ENCODE measurements at places on chromosomes 2 and 18.

DNA sequence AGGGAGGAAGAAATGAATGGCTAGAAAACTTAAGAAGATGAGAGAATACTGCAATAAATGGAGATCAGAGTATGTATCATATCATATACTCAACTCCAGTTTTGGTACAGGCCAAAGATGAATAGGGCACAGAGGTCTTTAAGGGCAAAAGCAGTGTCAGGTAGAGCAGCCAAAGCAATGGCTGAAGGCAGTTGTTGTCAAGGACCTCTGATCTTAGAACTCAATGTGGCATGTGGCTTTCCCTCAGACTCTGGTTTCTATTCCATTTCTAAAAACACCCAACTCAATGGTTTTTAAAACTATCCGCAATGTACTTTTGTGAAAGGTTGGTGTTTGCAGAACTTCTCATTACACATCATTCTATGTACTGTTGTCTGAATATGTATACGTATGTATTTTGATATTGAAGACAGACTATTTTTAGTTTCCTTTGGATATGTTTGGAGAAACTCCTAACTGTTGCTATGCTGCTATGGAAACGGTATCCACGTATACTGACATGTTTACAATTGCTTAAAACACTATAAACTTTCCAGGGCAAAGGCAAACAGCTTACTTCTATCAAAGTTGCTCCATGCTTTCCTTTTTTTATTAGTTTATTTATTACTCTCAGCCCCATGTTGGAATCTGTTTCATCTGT lies 58.1 kb upstream of the PELI1 start:
- no peak for DNase-seq

DNA sequence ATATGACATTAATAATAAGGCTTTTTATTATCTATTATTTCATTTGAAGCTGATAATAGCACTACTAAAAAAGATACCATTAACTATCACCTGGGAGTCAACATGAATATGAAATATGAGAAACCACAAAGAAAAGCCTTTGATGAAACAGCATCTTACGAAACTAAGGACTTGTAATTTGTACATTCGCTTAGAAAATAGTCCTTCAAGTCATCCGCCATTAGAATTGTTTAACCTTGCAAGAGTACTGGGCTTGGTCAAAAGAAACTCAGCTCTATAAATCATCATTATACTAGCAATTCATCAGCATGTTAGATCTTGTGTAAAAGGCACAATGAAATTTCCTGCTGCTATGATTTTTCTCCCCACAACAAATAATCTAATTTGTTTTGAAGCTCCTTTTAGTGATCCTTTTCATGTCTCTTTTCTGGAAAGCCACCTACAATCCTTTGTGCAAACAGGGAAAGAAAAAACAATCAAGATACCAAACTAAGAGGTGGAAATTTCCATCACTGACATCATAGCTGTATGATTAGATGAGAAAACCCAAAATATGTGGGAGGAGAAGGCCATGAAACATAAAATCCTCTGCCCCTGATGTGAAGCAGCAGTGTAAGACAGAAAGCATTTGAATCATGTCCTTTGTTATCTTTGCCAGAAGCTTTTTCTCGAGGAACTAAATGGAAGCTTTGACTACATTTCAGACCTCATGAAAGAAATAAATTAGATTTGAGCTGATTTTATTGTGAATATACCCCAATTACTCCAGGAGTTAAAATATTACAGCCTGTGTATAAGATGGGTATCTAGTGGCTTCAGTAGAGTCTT lies 31.2 kb downstream of the SCN9A start:
- DNase-seq: no peak

DNA sequence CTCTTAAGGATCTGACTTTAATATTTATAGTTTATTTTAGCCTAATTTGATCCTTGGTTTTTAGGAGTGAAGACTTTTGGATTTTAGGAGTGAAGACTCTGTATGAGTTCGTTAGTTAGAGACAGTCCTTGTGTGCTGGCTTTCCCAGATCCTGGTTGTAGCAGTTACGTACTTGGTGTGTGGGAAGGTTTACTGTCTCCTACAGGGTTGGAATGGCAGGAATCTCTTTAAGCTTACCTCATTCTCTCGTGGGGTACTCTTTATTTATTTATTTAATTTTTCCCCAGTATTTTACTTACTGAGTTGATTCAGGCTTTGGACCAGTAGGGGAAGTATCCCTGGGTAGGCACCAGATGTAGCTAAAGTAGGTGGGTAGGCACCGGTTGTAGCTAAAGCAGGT lies 1.8 kb upstream of the CXCR2 start:
- DNase-seq: no peak

DNA sequence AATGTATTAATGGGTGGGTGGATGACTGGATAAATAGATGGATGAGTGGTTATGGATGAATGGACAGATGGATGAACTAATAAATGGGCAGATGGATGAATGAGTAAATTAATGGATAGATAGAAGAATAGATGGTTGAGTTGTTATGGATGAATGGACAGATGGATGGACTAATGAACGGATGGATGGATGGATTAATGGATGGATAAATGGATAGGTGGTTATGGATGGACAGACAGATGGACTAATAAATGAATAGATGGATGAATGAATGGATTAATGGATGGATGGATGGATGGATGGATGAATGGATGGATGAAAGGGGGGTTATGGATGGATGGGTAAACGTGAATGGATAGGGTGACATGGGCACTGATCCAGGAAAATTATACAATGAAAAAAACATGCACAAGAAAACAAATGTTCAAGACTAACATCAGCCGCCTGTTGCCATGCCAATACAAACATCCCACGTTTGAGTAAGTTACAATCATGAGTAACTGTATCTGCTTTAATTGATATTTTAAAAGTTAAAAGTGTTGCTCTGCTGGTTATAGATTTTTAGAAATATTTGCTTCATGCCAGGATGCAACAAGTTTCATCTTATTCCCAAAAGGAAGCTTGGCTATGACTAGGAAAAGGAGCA lies 20.8 kb downstream of the PXDN start:
- DNase-seq: no peak

- DNase-seq: no peak
Observed at GRCh38 chr18:3998698-3999333, 456.3 kb downstream of the DLGAP1 start.

DNA sequence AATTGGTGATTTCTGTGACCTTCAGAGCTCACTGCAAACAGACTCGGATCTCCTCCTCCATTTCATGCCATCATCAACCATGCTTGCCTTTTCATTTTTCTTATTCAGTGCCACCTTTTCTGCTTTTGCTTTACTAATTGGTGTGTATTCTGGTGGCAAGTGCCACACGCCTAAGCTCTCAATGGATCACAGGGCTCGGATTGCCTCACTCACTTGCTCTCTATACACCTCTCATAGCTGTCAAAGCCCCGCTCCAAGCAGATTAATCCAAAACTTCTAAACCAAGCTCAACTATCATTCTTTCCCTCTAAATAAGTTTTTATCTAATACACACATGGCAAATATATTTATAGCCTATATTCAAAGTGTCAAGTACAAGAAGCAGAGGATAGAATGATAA lies 86.4 kb downstream of the PLEKHM3 start:
- no peak for DNase-seq

DNA sequence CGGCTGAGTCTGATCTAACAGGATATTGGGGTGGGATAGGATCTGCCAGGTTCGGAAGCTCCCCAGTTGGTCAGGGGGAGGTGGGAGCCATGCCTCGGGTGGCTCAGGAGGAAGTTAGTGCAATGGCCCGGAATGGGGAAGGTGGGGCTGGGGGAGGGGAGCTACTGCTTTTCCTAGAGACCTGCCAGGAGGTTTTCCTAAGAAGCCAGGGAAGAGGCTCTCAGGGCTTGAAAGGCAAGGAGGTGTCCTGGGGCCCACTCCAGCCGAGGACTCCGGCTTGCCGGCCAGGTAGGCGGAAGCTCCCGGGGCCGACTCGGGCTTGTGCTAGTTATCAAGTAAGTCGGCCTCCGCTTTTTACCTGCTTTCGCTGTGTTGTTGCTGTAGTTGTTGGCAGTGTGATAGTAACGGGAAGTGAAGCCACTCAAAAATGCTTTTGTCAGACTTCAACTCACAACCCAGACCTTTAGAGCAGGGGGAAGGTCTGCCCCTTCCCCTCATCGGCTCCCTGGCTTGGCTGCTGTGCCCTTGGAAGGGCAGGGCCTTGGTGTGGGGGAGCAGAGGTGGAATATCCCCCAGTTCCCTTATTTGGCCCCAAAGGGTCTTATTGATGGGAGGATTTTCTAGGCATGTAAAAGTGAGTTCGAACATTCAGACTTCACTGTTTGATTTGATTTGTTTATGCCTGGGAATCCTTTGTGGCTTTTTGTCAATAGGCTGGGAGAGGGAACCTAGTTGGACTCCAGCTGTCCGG lies 5.4 kb downstream of the GDF7 start:
- no peak for DNase-seq

- no peak for DNase-seq
Observed at GRCh38 chr18:6886797-6887330, 157.3 kb downstream of the ARHGAP28 start.

GRCh38 chr18:2707551-2708168 lies 52.1 kb downstream of the SMCHD1 start:
- DNase-seq: no peak

- peak; percentile 81 for DNase-seq
Observed at GRCh38 chr2:74515981-74516633, 1.9 kb downstream of the TLX2 start.

DNA sequence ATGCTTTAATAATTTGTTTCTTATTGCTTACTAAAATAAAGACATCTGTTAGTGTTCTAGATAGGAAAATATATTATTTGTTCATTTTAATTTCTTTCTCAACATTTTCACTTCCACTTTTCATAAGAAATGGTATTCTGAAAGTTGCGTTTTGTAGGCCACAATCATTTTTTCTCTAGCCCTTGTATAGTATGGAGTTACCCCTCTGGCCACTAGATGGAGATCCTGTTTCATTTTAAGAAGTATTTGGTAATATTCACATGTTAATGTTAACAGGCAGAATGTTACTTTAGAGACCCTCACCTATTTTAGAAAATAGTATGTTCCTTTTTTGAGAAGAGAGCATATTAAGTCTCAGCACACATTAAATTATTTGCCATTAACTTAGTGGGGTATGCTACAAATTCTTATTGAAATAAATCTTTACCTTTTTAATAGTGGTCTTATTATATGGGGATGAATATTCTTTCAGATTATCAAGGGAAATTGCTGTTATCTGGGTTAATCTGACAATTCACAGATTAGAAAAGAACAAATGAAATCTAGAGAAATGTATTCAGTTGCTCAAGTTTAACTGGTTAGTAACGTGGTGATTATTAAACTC lies 73.9 kb upstream of the TTC27 start:
- DNase-seq: no peak

GRCh38 chr2:230706053-230706521 lies 6.6 kb upstream of the CAB39 start:
- DNase-seq: no peak

- DNase-seq: no peak
Observed at GRCh38 chr18:37624318-37624717, 58.7 kb upstream of the CELF4 start.

DNA sequence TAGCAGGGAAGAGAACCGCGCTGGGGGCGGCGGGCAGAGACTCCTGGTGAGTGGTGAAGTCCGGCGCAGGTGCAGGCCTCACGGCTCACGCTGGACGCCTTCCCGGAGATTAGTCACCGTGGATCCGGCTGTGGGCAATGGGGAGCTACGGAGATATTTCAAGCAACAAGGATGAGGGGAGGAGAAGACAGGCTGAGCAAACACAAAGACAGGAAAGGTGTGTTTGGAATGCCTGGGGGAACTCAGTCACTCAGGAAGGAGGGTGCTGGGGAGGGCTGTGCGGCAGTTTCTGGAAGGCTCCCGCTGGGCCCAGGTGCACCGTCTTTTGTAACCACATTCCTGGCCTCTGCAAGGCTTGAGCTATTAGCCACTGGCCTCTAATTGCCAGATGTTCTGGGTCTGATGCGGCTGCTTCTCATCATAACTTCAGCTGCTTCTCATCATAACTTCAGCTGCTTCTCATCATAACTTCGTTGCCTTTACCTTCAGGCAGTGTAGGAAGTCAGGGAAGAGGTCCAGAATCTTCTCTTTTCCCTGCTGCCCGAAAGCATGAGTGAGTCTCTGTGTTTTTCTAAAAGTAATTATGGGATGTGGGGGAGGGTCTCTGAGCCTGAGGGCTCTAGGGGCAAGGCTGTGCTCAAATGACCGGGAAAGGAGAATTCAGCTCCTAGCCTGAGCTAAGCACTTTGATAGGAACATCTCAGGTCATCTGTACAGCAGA lies 118.9 kb downstream of the PXDN start:
- no peak for DNase-seq

DNA sequence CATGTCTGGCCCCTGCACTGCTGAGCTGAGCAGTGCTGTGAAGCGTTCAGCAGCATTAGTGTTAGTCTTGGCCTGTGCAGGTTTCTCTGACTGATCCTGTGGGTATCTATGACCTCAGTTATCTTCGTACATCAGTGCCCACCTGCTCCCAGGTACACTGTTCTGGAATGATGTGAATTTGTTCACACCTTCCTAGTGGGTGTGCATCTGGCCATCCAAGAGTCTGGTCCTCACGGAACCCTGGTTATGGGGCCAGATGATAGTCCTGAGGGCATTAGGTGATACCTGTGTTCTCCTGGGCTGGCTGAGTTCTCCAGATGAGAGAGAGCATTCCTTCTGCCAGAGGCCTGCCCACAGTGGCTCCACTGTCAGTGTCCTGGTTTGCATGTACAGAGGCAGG lies 57.2 kb downstream of the INPP4A start:
- no peak for DNase-seq

DNA sequence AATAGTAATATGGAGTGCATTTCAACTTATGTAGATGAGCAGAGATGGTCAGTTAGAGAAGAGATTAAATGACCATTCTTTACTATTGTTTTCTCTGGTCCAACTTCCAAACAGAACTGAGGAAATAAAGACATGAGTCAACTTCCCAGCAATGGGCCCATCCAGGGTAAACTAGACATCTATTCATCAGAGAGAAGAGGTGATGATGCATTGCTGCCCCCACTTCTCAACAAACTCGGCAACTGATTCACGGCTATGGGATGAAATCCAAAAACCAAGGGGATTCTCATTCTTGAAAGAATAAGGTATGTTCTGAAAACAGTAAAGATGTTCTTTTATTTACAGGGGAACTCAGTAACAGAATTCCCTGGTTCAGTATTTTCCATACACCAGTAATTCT lies 190.7 kb downstream of the RDH14 start:
- no peak for DNase-seq

- DNase-seq: no peak
Observed at GRCh38 chr2:238704471-238705225, 143.2 kb upstream of the TWIST2 start.

GRCh38 chr2:3563521-3563976 lies 5.4 kb upstream of the RNASEH1 start:
- no peak for DNase-seq

- no peak for DNase-seq
Observed at GRCh38 chr2:49901202-49902065, 747.1 kb upstream of the FSHR start.

All from activated CD4-positive, alpha-beta memory T cell treated with anti-CD3 and anti-CD28 coated beads, Interleukin-2, amount 10 ng/mL, durations not matched to agents 7 days and 5 days (primary cell).